ENCODE measurements at places on chromosomes 2 and 18.

DNA sequence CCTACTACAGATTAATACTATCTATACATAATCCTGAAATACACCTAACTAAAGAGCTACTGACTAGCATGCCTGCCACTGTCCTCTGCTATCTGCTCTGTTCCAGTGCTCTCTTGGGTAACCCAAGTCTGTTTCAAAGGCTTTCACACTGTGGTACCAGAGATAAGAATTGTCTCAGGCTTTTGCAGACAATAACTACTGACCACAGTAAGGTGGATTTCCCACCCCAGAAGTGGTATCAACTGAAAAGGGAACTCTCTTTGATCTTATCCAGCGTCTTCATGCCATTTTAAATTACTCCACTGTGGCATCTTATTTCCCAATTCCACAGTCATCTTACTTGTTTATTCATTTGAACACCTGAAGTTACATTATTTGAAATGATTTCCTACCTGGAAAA, 190.2 kb downstream of the IKZF2 start:
- DNase-seq = no peak

GRCh38 chr18:77573571-77573970, 323.9 kb downstream of the GALR1 start:
- no peak for DNase-seq

DNA sequence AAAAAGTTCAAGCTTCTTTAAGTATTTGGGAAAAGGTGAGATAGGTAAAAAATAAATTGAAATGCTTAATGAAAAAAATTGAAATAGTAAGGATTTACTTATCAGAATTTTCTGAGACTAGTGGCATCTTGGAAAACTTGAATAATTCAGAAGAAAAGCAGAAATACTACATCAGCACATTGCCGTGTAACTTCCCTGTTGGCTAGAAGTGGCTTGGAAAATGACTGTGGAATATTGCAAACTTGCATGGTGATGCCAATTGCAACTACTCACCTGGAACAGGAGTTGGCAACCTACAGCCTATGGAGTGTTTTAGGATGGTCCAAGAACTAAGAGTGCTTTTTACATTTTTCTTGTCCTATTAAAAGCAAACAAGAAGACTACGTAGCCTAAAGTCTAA, 603.5 kb upstream of the VRK2 start:
- DNase-seq = no peak

DNA sequence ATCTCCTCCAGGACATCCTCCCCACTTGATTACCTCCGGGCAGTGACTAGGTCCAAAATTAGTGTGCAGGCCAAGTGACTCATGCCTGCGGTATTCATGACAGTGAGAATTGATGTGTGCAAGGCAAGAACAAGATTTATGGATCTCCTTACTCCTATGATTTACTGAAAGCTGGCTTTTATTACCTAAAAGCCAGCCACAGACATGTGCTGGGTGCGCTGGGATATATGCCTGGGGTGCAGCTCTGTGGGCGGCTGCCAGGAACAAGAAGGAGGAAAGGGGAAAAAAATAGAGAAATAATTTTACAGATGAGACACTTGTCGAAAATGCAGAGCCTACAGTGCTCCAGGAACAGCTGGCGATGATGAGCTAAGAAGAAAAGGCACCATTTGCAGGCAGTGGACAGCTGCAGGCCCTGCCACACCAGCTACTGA, 359.3 kb downstream of the CMPK2 start:
- DNase-seq = no peak

DNA sequence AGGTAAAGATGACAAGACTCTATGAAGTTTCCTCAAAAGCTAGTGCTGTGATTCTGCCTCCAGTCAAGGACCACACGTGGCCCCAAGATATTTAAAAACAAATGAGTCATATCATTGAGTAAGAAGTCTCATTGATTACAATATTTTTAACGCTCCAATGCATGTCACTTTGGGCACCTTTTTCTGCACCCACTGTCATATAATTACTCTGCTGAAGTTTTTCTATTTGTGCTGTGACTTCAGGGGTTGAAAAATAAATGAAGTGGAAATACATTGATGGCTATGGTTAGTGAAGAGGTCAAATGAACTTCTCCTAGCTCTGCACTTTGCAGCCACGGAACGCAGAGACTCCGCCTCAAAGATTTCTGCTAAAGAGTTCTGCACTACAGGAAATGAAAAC, 344.3 kb upstream of the KYNU start:
- peak; percentile 5 for DNase-seq

- no peak for DNase-seq
These were observed 74.2 kb upstream of the FHL2 start for GRCh38 chr2:105473011-105473410.

- DNase-seq = no peak
These were observed 766.8 kb upstream of the FAM98A start for GRCh38 chr2:34365932-34366331.

- no peak for DNase-seq
These were observed 147.9 kb downstream of the B3GNT2 start for GRCh38 chr2:62343636-62344337.

DNA sequence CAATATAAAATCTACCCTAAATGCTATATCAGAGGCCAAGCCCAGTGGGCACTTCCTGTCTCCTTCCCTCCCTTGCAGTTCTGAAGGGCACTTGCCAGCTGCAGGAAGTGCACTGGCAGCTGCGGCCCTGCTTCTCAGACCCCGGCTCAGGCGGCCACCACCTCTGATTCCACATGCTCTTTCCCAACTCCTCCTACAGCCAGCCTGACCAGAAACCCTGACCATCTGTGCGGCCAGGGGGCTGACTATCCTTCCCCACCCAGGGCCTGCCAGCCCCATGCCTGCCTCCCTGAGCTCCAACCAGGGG, 88.6 kb downstream of the ZBTB7C start:
- DNase-seq = no peak

DNA sequence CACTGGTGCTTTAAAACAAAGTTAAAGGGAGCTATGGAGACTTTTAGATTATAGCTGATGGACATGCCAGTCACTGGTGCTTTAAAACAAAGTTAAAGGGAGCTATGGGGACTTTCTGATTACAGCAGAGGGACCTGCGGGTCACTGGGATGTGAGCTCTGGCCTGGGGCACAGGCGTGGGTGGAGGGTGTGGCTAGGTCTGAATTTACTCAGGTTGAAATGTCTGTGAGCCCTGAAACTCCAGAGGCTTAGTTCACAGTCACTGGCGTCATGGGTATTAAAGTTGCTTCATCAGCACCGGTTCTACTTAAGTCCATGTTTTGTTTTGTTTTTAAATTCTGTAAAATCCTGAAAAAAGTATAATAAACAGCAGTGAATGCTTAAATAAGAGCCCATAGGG, 49.0 kb upstream of the TMEM18 start:
- no peak for DNase-seq
